ENCODE measurements at places on chromosomes 11 and 22.

DNA sequence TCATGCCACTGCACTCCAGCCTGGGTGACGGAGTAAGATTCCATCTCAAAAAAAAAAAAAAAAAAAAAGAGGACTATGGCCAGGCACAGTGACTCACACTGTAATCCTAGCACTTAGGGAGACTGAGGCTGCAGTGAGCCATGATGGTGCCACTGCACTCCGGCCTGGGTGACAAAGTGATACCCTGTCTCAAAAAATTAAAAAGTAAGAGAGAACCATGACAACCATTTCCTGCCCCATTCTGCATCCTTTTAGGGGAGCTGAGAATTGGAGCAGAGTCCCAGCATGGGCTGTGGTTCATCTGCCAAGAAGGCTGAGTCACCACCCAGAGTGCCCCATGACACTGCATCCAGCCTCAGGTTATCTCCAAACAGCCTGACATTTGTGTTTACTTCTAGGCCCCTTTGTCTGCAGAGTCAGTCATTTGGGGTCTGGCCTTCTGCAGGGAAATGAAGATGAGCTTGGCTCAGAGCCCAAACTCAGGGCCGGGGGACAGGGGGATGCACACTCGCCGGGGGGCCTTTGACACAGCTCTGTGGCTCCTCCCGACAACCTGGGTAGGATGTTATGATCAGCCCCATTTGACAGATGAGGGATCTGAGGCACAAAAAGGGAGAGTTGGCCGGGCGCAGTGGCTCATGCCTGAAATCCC, 4.7 kb downstream of the CSDC2 start:
- peak; percentile 14 for DNase-seq

- DNase-seq, result no peak
Observed at GRCh38 chr11:85965202-85965601, 103.7 kb downstream of the PICALM start.

- no peak for DNase-seq
Observed at GRCh38 chr11:114832532-114833125, 154.3 kb downstream of the NXPE2 start.

GRCh38 chr11:121479698-121480238, 27.0 kb upstream of the SORL1-AS1 start:
- DNase-seq, result peak; percentile 37

DNA sequence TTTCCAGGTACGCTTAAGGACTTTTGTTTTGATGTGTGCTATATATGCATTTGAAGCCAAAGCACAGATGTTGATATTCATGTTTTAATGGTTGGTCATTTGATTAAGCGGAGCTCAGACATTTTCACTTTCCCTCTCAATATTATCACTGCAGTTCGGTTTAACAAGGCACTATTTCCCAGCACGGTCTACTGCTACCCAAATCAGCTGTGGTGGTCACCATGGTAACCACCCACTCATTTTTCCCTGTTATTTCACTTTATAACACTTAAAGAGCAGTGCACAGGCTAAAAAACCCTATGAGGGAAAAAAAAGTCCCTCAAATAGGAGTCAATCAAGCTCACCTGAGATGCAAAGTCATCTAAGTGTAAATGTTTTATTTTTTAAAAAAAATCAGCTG, 439.6 kb upstream of the CCDC90B start:
- no peak for DNase-seq

DNA sequence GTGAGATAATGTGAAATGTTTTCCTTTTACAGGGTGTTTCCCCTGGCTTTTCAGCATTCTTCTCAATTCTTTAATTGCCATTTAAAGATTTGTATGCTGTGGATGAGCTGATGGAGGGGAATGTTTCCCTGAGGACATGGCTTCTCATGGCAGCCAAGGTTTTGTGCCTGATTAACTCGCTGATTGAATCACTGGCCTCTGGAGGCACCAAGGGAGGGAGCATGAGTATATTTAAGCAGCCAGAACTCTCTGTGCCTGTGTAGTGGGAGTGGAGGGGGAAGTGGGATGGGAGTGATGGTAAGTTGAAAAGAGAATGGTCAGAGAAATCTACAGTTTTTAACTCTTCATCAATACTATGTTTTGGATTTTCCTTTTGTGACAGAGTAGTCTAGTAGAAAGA, 88.7 kb downstream of the STIM1 start:
- no peak for DNase-seq

DNA sequence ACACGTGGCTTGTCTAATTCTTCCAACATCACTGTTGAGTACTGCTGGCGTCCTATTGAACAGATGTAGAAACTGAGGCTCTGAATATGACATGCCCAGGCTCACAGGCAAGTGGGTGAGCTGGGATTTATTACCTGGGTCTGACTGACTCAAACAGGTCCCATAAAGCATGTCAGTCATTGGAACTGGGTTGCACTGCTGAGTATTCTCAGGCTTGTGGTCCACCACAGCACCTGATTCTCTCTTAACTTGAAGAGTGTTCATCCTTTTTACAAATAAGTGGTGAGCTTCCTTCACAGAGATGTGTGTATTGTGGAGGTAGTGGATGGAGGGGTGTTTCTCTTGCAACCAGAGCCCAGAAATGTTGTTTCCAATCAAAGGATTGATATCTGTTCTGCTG, 44.5 kb downstream of the SC5D start:
- DNase-seq, result no peak

DNA sequence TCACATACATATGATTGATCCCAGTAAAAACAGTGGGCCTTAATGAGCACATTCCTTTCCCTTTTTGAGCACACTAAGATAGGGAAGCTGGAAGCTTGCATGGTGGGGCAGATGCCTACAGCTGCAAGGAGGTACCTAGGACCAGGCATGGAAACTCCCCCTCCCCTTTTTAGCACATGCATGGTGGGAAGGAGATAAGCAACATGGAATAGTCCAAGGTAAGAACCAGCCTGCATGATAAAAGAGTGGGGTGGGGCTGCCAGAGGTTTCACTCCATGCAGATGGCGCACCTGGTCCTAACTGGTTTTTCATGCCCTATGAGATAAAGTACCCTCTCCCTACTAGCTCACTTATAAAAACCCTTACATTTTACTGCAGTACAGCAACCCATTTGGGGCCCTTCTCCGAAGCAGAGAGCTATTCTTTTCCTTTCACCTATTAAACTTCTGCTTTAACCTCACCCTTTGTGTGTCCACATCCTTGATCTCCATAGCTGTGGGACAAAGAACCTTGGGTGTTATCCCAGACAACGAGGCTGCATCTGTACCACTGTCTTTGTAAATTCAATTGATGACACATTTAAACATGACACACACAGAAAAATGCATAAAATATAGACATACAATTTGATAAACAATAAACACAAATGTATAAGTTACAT, 40.1 kb upstream of the VSTM5 start:
- DNase-seq, result no peak

DNA sequence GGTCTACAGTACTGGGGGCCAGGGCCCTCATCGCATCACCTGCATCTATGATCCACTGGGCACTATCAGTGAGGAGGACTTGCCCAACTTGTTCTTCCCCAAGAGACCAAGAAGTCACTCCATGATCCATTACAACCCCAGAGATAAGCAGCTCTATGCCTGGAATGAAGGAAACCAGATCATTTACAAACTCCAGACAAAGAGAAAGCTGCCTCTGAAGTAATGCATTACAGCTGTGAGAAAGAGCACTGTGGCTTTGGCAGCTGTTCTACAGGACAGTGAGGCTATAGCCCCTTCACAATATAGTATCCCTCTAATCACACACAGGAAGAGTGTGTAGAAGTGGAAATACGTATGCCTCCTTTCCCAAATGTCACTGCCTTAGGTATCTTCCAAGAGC, 3.8 kb upstream of the PPFIBP2 start:
- DNase-seq, result no peak

GRCh38 chr11:15629690-15630321, 515.1 kb downstream of the INSC start:
- DNase-seq, result peak; percentile 54

DNA sequence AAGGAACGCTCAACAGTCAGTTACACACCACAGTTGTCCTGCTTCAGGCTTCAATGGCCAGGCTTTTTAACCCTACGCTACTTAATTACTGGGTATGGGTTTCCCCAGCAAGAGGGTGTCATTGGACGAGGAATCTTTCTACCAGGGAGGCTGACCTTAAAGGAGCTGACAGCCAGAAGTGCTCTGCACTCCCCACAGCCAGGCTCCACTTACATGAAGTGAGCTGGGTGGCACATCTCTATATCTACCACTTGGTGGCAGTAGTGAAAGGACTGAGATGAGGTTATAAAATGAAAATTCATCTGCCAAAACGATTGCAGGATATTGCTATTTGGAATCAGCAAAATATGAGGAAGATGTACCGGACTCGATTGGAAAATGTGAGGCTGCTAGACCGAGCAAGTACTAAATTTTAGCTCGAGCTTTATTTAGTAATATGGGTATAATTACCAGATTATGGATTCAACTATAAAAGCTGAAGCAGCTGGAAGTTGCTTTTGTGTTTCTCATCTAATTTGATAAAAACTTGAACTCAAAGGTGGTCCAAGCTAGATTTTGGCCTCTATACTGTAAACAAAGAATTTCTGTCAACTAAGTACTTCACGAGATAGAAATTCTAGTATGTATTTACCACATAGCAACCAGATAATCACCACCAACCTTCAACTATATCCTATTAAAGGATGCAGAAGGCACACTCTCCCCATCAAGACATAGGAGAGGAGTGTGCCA, 53.9 kb upstream of the CEP126 start:
- DNase-seq, result peak; percentile 67
